ENCODE measurements at places on chromosomes 16 and 17.

- no peak for DNase-seq
Observed at GRCh38 chr16:21953541-21953902, 361 bp downstream of the UQCRC2 start.

DNA sequence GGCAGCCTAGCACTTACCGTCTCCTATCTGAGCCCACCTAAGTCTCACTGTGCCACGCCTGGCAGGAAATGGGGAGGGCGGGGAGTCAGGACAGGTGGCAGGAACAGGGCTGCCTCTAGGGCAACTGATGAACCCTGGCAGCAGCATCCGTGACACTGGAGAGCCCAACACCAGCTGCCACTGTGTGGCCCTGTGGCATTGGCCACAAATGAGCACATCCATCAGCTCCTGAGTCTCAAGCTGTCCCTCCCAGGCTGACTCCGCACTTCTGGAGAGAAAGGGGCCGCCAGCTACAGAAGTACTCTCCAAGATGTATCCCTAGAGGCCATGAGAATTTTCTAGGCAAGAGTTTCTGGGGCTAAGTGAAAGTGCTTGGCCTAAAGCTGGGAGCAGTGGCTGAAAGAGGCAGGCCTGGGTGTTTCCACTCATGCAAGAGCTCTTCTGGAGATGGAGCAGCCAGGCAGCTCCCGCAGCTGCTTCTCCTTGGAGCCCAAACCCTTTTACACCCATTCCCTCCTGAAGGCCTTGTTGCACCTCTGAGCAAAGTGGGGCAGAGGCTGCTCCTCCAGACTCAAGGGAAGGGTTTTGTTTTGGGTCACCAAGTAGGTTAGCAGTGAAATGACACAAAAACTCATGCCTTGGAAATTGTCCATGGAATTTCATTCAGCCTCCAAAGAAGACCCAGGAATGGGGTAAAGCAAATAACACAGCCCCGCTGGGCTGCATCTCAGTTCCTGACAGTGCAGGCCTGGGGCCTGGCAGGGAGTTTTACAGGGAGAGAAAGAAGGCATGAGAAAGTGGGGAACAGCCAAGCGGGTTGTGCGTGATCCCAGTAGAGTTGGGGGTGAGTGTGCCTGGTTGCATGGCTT lies 25.8 kb downstream of the PEMT start:
- no peak for DNase-seq

- no peak for DNase-seq
Observed at GRCh38 chr16:22710326-22710725, 103.6 kb upstream of the HS3ST2 start.

GRCh38 chr16:12271006-12271405 lies 294.5 kb downstream of the SNX29 start:
- no peak for DNase-seq

- DNase-seq: no peak
Observed at GRCh38 chr17:82457929-82458178, 687 bp upstream of the NARF start.

GRCh38 chr17:66190738-66191592 lies 968 bp downstream of the CEP112 start:
- DNase-seq: no peak

GRCh38 chr16:4591706-4592470 lies 22.8 kb downstream of the UBALD1 start:
- DNase-seq: no peak

- no peak for DNase-seq
Observed at GRCh38 chr17:4364622-4365041, 1.8 kb downstream of the UBE2G1 start.

GRCh38 chr16:74521691-74522090 lies 85.2 kb downstream of the GLG1 start:
- no peak for DNase-seq

DNA sequence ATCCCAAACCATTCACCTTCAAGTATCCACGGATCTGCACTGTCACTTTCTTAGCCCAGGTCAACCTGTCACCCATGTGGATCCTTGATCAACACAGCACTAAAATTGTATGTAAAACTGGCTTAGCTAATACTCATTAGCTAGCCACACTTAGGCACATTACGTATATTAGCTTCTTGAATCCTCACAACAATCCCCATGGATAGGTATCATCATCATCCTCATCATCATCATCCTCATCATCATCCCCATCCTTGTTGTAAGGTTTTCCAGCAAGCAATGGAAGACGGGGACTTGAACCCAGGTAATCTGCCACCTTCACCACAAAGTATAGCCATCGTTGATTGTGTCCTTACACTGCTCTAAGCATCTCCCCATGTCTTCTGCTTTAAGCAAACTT lies 184.3 kb downstream of the XYLT1 start:
- no peak for DNase-seq

- no peak for DNase-seq
Observed at GRCh38 chr16:85359147-85359822, 247.0 kb upstream of the CIBAR2 start.

DNA sequence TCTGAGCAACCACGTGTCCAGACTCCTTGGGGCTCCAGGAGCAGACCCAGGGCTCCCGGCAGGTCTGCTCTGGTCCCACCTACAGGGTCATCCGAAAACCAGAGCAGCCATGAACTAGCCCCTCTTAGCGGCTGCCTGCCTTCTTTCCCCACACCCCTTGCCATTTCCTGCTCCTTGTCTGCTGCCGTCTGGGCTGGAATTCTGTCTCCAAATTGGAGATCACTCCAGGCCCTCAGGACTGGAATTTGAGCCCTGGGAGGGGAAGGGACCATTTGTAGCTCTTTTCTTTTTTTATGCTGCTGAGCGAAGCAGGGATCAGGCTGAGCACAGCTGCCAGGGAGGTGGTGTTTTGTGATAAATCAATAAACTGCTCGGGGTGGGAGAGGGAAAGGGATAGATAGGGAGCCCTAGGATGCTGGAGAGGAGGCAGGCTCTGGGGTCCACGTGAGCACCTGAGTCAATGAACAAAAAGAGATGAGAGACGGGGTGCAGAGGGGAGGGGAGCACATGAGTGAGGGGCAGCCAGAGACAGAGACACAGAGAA lies 257.5 kb downstream of the ENGASE start:
- DNase-seq: no peak

DNA sequence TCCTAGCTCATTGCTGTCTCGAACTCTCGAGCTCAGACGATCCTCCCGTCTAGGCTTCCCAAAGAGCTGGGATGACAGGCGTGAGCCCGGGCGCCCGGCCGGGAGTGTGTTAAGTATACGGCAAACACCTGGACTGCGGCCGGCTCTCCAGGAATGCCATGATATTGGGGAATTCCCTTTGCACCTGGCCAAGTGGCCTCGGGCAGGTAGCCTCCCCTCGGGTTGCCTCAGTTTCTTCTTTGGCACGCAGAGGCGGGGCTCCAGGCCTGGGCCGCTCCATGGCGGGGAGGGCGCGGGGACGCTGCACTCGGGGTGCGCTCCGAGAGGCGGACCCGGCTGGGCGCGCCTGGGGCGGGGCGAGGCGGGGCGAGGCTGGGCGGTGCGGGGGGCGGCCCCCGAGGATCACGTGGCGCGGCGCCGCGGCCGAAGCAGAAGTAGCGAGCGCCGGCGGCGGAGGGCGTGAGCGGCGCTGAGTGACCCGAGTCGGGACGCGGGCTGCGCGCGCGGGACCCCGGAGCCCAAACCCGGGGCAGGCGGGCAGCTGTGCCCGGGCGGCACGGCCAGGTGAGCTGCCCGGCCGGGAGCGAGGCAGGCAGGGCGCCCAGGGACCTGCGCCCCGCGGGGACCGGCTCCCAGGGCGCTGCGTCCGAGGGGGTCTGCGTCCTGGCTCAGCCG lies at the start of gene PLCG2:
PLCG2 (plus strand) TSS at position 431 of the 675 bp plus-strand sequence. CDS start 6,699 bp downstream, outside the sequence.
- no peak for DNase-seq

DNA sequence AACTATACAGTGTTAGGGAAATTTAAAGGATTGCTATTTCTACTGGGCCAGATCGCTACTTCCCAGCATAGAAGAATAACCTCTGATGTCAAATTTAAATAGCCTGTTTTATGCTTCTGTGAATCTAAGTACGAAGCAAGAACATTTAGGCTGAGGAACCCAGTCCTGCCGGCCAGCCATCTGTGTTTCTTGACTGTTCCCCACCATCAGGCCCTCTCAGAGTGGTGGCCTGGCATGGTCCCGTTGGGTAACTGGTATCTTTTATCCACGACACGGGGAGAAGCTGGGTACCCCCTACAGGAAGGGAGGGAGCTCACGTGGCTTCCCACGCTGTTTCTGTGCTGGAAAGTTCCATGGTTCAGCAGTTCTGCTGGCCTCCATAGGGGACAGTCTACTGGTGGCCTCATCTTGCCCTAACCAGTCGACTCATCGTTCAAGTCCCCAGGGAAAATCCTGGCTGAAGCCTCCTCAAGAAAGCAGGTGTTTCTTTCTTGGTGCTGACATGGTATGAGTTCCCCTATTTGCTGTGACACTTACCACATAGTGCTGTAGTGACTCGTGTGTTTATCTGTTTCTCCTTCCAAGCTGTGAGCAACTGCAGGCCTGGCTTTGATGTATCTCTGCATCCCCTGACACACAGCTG lies 201.7 kb upstream of the NLRP1 start:
- DNase-seq: no peak

- no peak for DNase-seq
Observed at GRCh38 chr16:8931859-8932258, 31.8 kb downstream of the USP7 start.

DNA sequence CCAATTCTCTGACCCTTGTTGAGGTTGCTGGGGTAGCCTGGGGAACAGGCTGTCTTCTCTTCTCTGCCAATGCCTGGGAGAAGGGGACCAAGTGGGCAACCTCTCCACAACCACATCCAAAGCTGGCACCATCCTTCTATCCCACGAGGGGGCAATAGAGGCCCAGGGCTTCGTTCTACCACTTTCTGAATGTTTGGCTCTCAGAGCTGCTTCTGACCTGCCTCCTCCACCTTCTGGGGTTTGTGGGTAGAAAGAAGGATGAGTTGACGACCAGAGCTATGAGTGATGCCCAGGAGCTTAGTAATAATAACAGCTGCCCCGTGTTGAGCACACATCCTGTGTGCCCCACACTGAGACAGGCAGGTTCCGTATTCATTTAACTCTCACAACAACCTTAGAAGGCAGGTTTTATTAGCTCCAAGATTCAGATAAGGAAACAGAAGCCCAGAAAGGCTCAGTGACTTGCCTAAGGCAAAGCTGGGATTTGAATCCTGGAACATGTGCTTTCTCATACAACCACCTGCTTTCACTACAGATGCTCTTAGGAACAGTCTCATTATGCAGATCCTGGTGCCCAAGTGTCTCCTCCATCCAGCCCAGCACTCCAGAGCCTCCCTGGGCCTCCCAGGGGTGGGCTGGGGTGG lies 11.1 kb downstream of the TSPOAP1 start:
- DNase-seq: no peak

DNA sequence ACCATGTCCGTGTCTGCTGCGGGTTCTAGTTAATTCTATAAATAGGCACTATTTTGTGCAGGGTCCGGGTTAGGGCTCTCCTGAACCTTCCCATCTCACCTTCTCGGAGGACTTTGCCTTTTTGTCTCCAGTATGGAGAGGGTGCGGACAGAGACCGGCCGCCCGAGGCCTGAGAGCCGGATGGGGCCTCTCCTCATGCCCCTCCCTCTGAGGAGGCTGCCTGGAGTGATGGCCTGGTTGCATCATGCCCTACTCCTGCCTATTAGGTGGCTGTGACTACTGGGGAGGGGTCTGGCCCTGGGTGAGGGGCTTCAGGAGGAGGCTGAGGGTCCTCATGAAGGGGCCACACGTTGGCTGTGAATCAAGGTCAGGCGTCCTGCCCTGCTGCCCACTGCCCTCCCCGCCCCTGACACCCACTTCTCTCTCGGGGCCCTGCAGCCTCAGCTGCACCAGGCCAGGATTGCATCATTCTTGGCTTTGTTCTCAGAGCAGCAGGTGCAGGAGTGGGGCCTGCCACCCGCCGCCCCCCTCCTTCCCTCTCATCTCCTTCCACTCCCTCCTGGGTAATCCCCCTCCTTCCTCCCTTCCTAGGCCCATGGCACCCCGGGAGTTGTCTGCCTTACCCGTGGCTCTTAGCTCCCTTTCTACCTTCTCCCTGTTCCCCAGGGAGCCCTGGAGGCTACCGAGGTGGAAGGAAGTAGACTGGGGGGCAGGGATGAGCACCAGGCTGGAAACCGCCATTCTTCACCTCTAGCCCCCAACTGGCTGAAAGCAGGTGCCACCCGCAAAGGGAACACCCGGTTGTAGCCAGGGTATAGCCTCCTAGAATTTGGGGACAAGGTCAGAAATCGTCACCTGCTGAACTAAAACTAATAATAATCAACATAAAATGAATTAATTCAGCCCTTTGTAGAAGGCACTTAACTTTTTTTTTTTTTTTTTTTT lies 12.7 kb upstream of the ARHGAP23 start:
- no peak for DNase-seq

GRCh38 chr17:56935461-56935860 lies 21.6 kb upstream of the TRIM25 start:
- no peak for DNase-seq

GRCh38 chr16:414395-415169 lies 10.9 kb upstream of the RAB11FIP3 start:
- no peak for DNase-seq

DNA sequence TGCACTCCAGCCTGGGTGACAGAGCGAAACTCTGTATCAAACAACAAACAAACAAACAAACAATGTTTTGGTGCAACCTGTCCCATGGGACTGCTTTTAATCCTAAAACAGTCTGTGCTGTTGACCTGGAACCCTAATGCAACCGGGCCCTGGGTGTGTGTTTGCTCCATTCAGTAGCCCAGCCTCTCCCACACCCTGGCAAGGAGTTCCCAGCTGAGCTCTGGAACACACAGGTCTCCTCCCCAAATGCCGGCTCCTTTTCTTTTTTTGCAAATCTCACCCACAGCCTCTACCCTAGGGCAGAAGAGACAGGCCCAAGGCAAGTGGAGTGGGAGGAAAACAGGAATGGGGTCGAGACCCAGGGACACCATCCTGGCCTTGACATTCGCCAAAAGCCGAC lies 29.8 kb upstream of the RASD1 start:
- DNase-seq: no peak

DNA sequence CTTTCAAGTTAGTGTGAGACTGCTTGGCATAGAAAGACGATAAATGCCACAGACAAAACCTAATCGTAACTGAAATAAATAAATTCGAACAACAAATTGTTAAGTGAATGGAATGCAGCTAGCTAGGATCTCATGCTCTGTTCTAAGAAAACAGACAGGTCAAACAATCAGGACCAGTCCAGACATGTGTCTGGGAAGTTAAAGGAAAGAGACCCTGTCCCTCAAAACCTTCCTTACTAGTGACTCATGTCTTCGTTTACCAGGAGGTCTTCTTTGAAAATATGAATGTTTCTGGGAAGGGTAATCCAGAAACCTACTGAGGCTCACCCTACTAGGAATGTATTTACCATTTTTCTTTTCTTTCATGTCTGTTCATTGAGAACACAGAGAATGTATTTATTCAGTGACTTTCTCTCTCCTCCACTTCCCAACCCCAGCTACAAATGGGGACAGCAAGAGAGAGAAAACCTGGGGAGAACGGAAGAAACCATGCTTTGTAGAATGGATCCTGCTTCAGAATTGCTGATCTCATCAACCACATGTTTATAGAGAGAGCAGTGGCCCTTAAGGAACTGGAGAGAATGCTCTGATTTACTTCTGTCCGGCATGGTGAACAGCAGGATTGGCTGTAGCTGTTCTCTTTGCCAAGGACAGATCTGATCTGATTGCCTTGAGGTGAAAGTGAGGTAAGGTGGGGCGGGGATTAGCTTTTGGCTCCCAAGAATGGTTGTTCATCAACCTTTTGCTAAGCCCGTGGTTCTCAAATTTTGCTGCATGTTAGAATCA lies 39.4 kb upstream of the DHX8 start:
- no peak for DNase-seq
